Cerebellar nuclear complex (tissue), 1 donor: ENCODE measurements at places on chromosomes 4 and X.

- no peak for DNase-seq
Measured at GRCh38 chr4:184420881-184421416, 53.4 kb downstream of the IRF2 start.

DNA sequence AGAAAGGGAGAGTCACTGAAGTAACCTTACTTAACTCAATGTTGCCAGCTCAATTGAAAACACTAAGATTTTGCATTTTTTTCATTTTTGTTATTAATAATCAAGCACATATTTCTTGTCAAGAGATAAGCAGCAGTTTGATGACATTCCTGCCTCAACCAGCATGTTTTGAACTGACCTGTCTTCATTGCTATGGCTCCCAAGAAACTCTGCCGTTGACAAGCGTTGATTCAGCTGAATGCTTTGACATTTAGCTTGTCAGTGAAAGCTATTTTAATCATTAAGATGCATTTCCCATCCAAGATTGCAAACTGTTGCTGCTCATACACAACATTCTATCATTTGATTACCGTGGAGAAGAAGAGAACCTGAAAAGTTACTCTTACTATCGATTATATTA is 5.9 kb downstream of the NAA11 start:
- DNase-seq: no peak

DNA sequence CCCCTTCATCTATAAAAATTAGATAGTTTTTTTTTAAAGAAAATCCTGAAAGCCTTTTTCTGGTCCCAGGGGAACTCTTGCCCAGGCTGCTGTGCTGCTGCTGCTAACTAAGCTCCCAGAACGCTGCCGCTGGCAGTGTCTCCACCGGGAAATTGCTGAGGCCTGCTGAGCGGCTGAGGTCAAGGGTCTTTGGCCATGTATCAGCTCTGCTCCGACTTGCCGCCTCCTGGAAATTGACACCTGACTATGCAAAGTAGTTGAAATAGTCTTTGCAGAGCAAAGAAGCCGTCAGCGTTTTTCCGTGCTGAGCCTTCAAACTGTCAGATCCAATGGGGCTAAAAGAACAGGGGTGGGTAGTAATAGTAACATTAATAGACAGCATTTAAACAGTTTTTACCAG is 839 bp downstream of the QDPR start:
- no peak for DNase-seq

GRCh38 chrX:153446950-153447580 is 1.2 kb upstream of the TREX2 start:
- no peak for DNase-seq

DNA sequence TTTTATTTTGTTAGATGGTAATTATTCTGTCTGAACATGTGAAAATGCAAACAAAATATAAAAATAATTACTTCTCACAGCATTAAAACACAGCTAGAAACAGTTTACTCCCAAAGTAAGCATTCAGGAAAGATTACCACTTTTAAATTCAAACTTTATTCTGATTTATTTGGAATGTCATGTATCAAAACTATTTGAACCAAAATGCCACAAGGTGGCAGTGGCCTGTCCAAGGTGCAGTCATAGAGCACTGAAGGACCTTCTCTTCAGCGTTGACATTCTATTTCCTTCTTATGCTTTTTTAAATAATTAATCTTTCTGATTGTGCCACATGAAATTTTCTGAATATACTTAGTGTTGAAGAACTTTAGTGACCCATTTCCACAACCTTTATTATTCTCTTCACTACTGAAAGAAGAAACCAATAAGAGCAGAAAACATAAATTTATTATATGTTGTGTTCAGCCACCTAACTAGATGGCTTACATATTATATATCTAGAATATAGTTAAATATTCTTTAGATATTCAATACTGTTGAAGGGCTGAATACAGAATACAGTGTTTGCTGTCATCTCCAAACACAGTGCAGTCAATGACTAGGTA is 283.6 kb downstream of the CFAP299 start:
- no peak for DNase-seq

GRCh38 chr4:101256222-101256621 is 91.1 kb downstream of the PPP3CA start:
- DNase-seq: no peak

- no peak for DNase-seq
Measured at GRCh38 chrX:24332878-24333277, 19.0 kb upstream of the SUPT20HL2 start.

DNA sequence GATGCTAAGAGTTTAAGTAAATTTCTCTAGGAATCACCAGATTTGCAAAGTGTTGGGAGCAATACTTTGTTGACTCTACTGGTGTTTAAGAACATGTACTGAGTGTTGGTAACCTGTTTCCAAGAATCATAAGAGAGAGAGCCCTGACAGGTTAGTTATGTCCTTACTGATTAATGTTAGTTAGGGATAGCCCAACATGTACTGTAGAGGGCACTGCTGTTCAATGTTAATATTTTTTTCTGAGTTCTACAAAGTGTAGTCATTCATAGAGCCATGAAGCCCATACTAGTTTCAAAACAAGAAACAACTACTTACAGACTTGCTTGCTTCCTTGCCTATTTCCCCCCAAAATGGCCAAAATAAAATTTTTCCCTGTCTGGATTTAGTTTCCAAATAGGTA is 11.9 kb downstream of the TMPRSS11D start:
- DNase-seq: no peak

GRCh38 chr4:150436598-150437370 is 145.2 kb upstream of the MAB21L2 start:
- no peak for DNase-seq

- no peak for DNase-seq
Measured at GRCh38 chr4:110793890-110794554, 171.1 kb upstream of the PITX2 start.

- no peak for DNase-seq
Measured at GRCh38 chrX:72714478-72714916, 391 bp upstream of the PHKA1 start.

GRCh38 chrX:154317391-154317995 is 21.9 kb downstream of the TKTL1 start:
- no peak for DNase-seq

- DNase-seq: no peak
Measured at GRCh38 chrX:10341309-10341708, 184.5 kb downstream of the CLCN4 start.

DNA sequence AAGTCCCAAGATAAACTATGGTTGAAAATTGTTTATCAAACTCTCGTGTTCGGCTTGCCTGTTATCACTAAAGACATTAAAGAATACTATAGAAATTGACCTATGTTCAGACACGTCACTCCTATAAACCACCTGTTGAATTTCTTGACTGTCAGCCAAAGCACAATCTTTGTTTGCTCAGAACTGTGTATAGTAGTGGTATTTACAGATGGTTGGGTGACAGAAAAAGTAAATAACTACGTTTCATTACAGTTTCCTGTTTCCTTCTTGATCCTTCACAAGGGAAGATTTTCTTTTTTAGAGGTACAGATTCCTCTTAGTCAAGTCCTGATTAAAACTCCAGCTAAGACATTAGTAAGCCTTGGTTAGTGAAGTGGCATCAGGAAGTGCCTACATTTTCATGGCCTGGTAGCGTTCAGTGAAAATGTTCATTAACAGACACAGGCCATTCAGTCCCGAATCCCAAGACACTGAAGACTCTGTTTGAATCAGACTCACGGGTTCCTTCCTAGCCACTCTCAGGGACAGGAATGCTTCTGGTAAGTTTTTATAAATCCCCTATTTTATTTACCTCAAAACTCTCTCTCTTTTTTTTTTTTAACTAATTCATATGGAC is at the start of gene SMIM31:
Gene SMIM31 (plus strand): TSS at position 259 of the 616 bp plus-strand sequence. CDS start 16,313 bp downstream, outside the sequence.
- DNase-seq: no peak

GRCh38 chrX:19065535-19065934 is 56.7 kb downstream of the ADGRG2 start:
- DNase-seq: no peak

GRCh38 chr4:18057821-18058533 is 36.4 kb upstream of the LCORL start:
- DNase-seq: no peak

- DNase-seq: peak; percentile 8
Measured at GRCh38 chrX:10233173-10233572, 76.4 kb downstream of the CLCN4 start.

GRCh38 chrX:154378059-154378798 is 866 bp upstream of the EMD start:
- no peak for DNase-seq

- DNase-seq: no peak
Measured at GRCh38 chr4:158010361-158010760, 162.5 kb downstream of the GASK1B start.

DNA sequence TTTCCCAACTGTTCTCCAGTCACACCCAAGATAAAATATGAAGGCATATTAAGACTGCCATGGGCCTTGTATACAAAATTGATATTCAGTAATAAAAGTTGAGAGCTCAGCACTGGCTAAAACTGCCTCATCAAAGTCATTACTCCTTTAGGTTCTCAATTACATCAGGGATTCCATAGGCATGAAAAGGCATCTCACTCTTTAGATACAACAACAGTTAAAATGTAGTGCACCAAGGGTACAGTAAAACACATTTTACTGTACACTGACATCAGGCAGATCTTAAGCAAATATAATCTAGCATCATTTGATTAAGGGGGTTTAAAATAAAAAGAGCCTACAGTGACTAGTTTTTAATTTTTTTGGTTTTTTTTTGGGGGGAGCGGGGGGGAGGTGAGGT is 107.7 kb downstream of the PPP3CA start:
- no peak for DNase-seq

DNA sequence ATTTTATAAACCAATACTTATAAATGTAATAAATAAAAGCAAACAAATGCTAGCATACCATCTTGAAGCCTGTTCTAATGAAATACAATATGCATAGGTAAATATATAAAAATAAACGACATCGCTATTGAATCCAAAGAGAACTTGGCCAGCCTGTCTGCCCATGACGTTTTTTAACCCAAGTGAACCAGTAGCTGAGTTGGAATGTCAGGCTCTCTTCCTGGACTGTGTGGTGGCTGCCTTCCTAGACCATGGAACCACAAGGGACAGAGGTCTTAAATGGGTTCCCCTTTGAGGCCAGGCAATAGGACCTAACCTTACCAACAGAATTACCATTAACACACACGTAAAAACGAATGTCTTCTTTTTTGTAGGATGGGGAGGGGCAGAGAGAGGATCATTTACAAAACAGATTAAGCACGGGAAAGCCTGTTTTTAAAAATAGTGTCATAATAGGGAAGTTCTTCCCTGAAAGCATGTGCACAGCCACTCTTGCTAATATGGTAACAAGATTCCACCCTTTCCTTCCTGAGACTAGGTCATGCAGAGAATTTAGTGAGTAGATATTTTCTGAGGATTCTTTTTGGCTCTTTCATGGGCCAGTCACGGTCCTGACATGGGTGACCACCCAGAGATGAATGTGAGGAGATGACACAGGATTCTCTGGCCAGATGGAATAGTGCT is 69.4 kb upstream of the ACSL1 start:
- no peak for DNase-seq

DNA sequence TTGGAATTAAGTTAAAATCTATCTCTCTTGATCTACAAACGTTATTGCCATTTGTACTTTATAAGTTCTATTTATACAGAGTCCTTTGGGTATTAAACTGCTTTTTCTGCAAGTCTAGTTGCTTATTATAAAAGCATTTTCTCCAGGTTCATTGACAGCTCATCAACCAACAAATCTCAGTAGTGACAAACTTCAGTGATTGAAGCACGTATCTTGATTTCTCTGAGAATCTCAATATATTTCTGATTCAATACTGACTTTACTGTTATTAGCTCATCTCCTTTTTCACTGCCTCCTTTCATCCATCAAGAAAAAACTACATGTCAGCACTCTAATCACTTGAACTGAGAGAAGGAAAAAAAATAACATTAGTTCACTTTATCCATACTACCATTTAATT is 630.2 kb downstream of the ARAP2 start:
- no peak for DNase-seq

GRCh38 chr4:183205709-183206108 is 106.7 kb downstream of the WWC2 start:
- DNase-seq: no peak

GRCh38 chr4:8865681-8866310 is 5.8 kb downstream of the HMX1 start:
- DNase-seq: no peak

GRCh38 chrX:150763810-150764209 is 70.6 kb downstream of the MTMR1 start:
- DNase-seq: no peak

- DNase-seq: no peak
Measured at GRCh38 chr4:42385516-42385915, 11.8 kb upstream of the SHISA3 start.

DNA sequence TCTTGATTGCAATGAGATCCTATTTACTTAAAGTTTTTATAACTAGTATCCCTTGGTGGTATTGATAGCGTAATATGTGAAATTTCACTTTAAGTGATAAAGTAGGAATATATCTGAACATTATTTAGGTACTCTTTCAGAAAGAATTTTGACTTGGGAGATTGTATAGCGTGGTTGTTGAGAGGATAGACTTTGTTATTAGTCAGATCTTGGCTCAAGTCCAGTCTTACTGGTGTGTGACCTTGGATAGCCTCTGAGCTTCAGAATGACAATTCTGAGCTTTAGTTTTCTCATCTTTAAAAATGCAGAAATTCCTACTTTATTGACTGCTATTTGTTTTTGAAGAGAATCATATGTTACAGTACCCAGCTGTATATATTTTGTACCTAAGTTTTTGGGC is 32.6 kb downstream of the DCK start:
- DNase-seq: no peak

GRCh38 chrX:106220177-106220576 is 52.1 kb downstream of the PWWP3B start:
- DNase-seq: no peak

DNA sequence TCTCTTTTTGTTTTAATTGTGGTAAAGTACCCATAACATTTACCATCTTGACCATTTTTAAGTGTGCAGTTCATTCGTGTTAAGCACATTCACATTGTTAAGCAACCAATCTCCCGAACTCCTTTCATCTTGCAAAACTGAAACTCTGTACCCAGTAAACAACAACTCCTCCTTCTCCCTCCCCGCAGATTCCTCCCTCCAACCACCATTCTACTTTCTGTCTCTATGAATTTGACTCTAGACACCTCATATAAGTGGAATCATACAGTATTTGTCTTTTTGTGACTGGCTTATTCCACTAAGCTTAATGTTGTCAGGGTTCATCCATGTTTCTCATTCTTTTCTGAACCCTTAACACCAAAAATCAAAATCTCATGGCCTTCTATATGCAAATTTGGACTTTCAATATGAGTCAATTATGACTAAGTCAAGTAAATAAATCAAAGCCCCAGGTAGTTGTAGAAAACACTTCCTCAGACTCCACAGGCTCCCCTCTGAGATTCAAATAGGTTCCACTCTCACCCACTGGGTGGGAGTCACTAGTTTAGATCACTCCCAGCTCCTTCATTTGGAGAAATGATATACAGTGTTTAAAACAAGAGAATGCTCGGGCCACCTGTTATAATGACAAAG is 9.8 kb upstream of the RTL5 start:
- DNase-seq: no peak
